Glutamatergic neuron (in vitro differentiated cells): ENCODE measurements at places on chromosomes 11 and 22. TPM values are rescaled to one million over a fixed set of nuclear protein-coding genes. Genes with fewer than 3 reads are reported as not detected.

The MRGPRX3 gene
- not detected for total RNA-seq

- DNase-seq = no peak
These were observed 6.8 kb upstream of the LIF start for GRCh38 chr22:30253205-30253852.

The CYP2R1 gene
- total RNA-seq = 23.5 TPM

DNA sequence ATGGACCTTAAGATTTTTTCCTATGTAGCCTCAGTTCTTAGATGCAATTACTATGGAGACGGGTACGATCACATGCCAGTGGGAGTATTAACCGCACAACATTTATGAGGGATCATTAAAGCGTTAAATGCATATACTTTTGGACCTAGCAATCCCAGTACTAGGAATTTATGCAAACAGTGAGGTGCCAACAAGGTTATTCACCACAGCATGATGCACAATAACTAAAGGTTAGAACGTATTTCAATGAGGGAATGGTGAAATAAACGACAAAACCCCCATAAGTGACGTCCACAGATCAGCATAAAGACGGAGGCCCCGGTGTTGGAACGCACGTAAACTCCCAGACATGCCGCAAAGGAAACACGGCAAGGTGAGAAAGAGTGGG lies 539 bp downstream of the SIRT3 start:
- no peak for DNase-seq

DNA sequence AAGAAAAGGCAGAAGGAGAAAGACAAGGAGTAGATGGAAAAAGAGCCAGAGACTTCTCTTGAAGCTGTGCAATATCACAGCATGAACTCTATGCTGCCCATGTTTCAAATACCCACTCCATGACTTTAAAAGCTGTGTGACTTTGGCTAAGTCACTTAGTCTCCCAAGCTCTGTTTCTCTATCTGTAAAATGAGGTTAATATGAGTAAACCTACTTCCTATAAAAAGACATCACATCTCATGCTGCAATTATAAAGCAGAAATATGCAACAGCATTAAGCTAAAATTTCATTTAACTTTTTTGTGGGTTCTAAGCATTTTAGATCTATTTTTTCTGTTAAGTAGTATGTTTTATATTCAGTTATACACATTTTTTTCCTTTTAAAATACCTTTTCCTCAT lies 11.6 kb downstream of the DGCR2 start:
- no peak for DNase-seq

DNA sequence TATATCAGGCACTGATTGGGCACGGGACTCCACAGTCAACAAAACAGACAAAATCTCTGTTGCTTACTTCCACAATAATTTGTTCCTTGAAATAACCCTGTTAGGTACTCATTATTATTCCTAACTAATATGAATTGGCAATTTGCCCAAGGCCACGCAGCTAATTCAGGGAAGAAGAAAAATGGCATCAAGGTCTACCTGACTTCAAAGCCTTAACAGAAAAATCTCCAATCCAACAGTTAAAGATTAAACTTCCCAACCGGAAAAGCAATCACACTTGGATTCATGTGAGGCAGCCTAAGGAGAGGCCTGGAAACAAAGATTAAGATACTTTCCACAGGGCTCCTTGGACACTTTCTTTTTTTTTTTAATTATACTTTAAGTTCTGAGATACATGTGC lies 68.9 kb downstream of the PRCP start:
- DNase-seq = no peak

The PAMR1 gene
- total RNA-seq = 10.6 TPM

DNA sequence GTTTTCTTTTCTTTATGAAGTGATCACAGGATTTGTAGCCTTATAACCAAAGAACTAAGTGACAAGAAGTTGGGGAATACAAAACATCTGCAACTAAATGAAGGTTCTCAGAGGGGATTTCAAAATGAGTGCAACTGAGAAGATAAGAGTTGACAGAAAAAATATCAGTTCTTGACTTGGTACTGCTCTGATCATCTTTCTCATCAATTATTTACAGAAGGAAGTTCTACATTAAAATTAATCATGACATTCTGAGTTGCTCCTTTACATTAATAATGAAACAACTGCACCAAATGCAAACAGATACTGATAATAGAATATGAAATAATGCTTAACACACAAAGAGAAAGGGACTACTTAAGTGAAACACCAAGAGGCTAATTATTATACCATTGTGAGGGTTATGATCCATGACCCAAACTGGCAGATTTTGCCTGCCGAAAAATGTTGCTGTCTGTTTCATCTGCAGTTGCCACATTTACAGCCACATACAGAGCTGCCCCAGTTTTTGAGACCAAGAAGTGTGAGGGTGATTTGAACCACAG lies 561.9 kb upstream of the ANO5 start:
- DNase-seq = no peak

DNA sequence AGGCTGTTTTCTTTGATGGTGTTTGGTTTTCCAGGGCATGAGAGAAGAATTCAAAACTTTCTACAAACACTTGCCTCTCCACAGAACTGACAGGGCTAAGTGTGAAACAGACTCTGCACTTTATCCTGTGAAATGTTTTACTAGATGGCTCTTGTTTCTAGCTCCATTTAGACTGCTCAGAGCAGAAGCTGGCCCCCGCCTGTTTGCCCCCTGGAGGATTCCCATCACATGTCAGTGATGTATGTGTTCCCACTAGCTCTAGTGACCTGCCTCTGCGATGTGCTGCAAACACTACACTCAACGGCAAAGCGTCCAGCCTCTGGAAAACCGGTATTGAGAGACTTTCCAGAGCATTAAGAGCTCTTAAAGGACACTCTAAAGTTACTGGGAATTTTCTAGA lies 41.4 kb upstream of the PCF11 start:
- DNase-seq = peak; percentile 57

DNA sequence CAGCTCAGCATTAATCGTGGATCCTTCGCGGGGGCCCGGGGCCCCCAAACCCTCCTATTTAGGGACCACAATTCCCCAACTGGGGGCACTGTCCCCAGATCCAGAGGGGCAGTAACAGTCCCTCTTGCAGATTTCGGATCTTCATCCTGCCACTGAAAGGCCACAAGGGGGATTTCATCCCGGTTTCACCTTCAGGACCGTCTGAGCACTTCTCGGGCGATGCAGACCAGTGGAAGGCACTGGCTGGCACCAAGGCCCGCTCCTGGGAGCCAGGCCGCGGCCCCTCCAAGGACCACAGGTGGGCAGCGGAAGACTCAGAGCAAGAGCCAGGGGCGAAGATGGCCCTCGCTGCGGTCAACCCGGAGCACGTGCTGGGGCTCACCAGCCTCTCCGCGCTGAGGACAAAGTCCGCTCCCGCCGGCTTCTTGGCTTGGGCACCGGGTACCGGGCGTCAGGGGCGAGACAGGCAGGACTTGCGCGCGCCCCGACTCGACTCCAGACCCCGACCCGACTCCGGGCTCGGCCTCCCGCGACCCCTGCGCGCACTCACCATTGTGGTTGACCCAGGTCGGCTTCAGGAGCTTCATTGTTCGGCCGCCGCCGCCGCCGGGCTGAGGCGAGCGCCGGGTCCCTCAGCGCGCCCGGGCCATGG lies 517 bp downstream of the HIRA start:
- DNase-seq = peak; percentile 53

DNA sequence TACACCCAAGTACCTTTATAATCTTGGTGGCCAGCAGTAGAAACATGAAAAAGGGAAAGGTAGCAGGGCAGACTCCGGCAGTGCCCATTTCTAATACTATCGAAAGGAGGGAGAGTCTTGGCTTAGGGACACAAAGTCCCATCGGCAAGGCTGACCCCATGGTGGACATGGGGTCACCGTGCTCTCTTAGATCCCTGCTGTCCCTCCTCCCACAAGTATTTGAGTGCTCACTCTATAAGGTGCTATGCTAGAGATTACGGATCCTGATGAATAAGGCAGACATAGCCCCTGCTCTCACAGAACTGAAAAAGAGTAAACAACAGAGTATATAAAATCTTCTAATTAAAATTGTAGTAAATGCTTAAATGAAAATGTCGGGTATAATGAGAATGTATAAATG lies 172.4 kb upstream of the PITPNB start:
- no peak for DNase-seq

The ANO5 gene
- total RNA-seq = 5.4 TPM

- no peak for DNase-seq
These were observed 12.4 kb downstream of the PIWIL3 start for GRCh38 chr22:24761888-24762675.

The PRR5 gene
- total RNA-seq = 17.5 TPM

- DNase-seq = no peak
These were observed 8.0 kb downstream of the NEAT1 start for GRCh38 chr11:65430406-65431217.

DNA sequence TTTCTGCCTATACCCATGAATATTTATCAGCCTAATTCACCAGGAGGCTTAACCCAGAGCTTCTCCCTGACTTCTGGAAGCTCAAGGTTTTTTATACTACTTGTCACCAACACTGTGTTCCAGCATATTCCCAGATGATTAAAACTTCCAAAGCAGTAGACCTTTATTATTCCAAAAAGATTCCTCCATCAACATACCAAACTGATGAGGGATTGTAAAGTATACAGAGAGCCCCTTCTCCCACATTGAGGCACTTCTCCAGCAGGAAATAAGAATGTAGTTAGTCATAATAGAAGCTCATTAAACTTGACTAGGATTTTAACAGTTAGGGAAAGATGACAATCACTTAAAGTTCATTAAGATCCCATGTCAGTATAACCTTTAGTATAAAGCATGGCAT lies 51.4 kb upstream of the CEP126 start:
- DNase-seq = no peak

- DNase-seq = no peak
These were observed 39.5 kb downstream of the CDKN1C start for GRCh38 chr11:2846056-2846455.

DNA sequence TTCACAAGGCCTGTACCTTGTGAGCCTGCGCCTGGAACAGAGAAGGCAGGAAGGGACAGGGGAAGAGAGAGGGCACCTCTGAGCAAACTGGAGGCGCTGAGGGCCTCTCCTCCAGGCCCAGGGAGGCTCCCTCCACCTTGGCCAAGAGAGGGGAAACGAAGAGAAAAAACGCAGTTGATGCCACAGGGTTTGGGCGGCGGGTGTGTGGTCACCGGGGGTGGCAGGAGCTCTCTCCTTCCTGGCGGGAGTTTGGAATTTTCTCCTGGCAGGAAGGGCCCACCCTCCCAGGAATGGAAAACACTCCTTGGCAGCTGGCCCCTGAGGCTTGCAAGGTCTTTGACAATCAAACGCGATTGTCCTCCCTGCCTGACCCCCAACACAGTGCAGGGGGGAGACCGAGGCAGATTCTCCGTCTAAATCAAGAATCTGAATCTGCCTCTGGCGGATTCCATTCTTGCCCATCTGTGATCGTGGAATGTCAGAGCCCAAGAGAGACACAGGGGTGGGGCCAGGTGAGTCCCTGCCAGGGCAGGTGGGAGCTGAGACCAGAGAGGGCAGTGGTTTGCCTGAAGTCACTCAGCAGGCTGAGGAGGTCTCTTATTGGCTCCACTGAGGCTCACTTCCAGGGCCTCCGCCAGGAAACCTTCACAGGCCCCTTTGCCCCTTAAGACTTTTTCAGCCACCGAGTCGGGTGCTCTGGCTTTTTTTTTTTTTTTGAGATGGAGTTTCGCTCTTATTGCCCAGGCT lies 21.0 kb downstream of the RPL3 start:
- no peak for DNase-seq

The CFL1 gene
- 1,294 TPM for total RNA-seq

- DNase-seq = no peak
These were observed 1.3 kb upstream of the NDUFC2 start for GRCh38 chr11:78080818-78081495.

The TMEM184B gene
- total RNA-seq = 81.0 TPM

- DNase-seq = no peak
These were observed 377.2 kb downstream of the CTTN start for GRCh38 chr11:70775386-70776075.

The OR51I2 gene
- not detected for total RNA-seq

GRCh38 chr11:2294926-2295290 lies 6.8 kb downstream of the C11orf21 start:
- DNase-seq = no peak

GRCh38 chr11:108945341-108945740 lies 280.5 kb downstream of the DDX10 start:
- DNase-seq = no peak

The PRDM11 gene
- 7.5 TPM for total RNA-seq

The MMP7 gene
- not detected for total RNA-seq

- no peak for DNase-seq
These were observed 15.0 kb upstream of the NFRKB start for GRCh38 chr11:129910360-129910759.

DNA sequence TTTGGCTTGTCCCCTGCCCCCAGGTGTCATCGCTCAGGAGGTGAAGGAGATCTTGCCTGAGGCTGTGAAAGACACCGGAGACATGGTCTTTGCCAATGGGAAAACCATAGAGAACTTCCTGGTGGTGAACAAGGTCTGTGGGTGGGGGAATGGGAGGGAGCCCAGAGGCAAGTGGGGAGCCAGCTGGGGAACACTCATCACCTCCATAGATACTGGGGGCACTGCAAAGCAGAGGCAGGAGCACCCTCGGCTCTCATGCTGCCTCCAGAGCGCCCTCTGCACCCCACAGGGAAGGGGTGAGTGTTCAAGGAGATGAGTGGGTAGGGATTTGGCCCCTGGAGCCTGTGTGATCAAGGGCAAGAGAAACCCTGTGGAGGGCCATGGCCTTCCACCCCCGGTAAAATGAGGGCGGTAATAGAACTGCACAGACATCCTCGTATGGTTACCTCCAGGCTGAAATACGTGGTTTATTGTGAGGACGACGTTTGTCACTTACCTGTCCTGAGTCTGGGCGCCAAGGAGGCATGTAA lies 14.0 kb downstream of the TMEM258 start:
- no peak for DNase-seq

GRCh38 chr11:95222817-95223216 lies 8.2 kb downstream of the SESN3 start:
- no peak for DNase-seq

- no peak for DNase-seq
These were observed 1035.3 kb downstream of the NTM start for GRCh38 chr11:132405728-132406127.

GRCh38 chr22:30025221-30025620 lies 55.0 kb upstream of the HORMAD2 start:
- DNase-seq = no peak

DNA sequence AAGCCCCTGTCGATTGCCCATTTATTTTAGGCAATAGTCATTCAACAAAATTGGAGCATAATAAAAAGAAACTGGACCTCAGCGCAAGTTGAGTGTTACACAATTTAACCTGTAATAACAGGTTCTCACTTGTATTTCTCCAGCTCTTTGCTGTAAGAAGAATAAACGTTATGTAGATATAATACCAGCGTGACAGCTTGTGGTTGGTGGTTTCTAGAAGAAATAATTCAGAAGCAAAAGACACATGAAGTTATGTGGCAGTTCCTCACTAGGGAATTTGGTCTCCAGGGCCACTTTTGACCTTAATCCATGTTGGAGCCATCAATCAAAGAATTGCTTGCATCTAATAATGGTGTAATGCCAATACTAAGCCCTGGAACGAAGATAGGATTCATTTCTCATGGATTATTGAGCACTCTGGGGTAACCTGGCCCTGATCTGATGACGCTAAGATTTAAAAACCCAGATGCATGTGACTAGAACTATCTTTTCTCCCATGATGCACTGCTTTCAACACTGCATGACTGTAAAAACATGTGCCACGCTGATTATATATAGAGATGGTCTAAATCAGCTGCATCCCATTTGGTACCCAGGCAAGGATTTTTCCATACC lies 129.7 kb upstream of the LDLRAD3 start:
- DNase-seq = no peak

GRCh38 chr11:119745112-119745511 lies 16.1 kb upstream of the NECTIN1 start:
- DNase-seq = no peak
